ENCODE measurements at places on chromosomes 11 and 22. TPM values are rescaled to one million over a fixed set of nuclear protein-coding genes. Genes with fewer than 3 reads are reported as not detected.

Gene WNT11
- 0.40 TPM for total RNA-seq

Gene SCT
- total RNA-seq, result not detected

GRCh38 chr11:78261367-78261766 lies 72.6 kb downstream of the USP35 start:
- H3K36me3 ChIP-seq, result no peaks in the 10 kb centered on the region
- H3K4me3 ChIP-seq, result no peak overlapping the region
- DNase-seq, result no peak
- peaks cover 12% of the 10 kb centered on the region for H3K4me1 ChIP-seq

GRCh38 chr11:24773322-24773721 lies 276.5 kb downstream of the LUZP2 start:
- no peaks in the 10 kb centered on the region for H3K4me1 ChIP-seq
- no peaks in the 10 kb centered on the region for H3K36me3 ChIP-seq
- H3K27ac ChIP-seq, result no peak overlapping the region
- DNase-seq, result peak; percentile 16
- H3K4me3 ChIP-seq, result no peak overlapping the region

Gene CASP5
- total RNA-seq, result not detected

Gene OR2AT4
- total RNA-seq, result not detected

- no peak overlapping the region for H3K27ac ChIP-seq
- H3K4me1 ChIP-seq, result no peaks in the 10 kb centered on the region
- no peaks in the 10 kb centered on the region for H3K36me3 ChIP-seq
- DNase-seq, result no peak
These were observed 453.1 kb downstream of the SOX6 start for GRCh38 chr11:15903246-15903645.

DNA sequence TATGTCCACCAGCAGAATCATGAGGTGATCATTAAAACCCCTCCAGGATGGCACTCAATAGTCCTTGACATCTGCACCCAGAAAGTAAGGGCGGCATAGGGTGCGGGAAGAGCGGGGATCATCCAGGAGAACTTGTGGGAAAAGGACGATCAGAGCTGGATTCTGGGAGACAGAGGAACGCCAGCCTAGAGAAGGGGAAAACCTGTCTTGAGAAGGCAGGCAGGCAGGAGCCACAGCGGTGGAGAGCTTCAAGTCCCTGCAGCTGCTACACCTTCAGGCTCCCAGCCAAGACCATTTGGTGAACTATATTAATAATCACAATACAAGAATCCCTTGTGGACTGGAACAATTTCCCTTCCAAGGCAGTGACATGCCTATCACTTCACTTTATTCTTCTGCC lies 134.3 kb downstream of the BUD13 start:
- H3K4me3 ChIP-seq, result no peak overlapping the region
- H3K27me3 ChIP-seq, result peaks cover 50% of the 10 kb centered on the region
- no peak overlapping the region for H3K27ac ChIP-seq
- DNase-seq, result no peak
- no peaks in the 10 kb centered on the region for H3K4me1 ChIP-seq
- H3K36me3 ChIP-seq, result no peaks in the 10 kb centered on the region

- no peak overlapping the region for H3K27ac ChIP-seq
- H3K27me3 ChIP-seq, result no peaks in the 10 kb centered on the region
- H3K36me3 ChIP-seq, result peaks cover 24% of the 10 kb centered on the region
- H3K4me3 ChIP-seq, result no peak overlapping the region
- DNase-seq, result no peak
- no peaks in the 10 kb centered on the region for H3K4me1 ChIP-seq
These were observed 653 bp downstream of the IL18BP start for GRCh38 chr11:71999362-71999761.

- H3K4me1 ChIP-seq, result no peaks in the 10 kb centered on the region
- H3K36me3 ChIP-seq, result no peaks in the 10 kb centered on the region
- peak; percentile 53 for DNase-seq
- no peak overlapping the region for H3K4me3 ChIP-seq
These were observed 28.2 kb downstream of the JHY start for GRCh38 chr11:122910775-122911174.

- no peaks in the 10 kb centered on the region for H3K36me3 ChIP-seq
- peaks cover 5% of the 10 kb centered on the region for H3K4me1 ChIP-seq
- peaks cover 61% of the 10 kb centered on the region for H3K27me3 ChIP-seq
- H3K4me3 ChIP-seq, result no peak overlapping the region
- H3K27ac ChIP-seq, result no peak overlapping the region
- DNase-seq, result peak; percentile 22
These were observed 208.4 kb upstream of the TBCEL start for GRCh38 chr11:120815319-120816100.

Gene ACRV1
- not detected for total RNA-seq

DNA sequence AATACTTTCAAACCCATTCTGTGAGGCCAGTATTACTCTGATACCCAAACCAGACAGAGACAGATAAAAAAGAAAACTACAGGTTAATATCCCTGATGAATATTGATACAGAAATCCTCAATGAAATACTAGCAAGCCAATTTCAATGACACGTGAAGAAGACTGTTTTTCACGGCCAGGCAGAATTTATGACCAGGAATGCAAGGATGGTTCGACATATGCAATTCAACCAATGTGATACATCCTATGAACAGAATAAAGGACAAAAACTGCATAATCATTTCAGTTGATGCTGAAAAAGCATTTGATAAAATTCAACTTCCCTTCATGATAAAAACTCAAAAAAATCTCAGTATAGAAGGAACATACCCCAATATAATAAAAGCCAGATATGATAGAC lies 44.5 kb downstream of the SLC22A24 start:
- no peak overlapping the region for H3K4me3 ChIP-seq
- H3K27me3 ChIP-seq, result peaks cover 6% of the 10 kb centered on the region
- H3K36me3 ChIP-seq, result no peaks in the 10 kb centered on the region
- H3K27ac ChIP-seq, result no peak overlapping the region

GRCh38 chr11:12704049-12704448 lies 29.8 kb downstream of the TEAD1 start:
- peaks cover 10% of the 10 kb centered on the region for H3K4me1 ChIP-seq
- H3K36me3 ChIP-seq, result peaks cover 6% of the 10 kb centered on the region
- no peak overlapping the region for H3K27ac ChIP-seq
- H3K27me3 ChIP-seq, result no peaks in the 10 kb centered on the region
- peak; percentile 30 for DNase-seq

GRCh38 chr11:129930296-129930695 lies 34.9 kb upstream of the NFRKB start:
- no peaks in the 10 kb centered on the region for H3K27me3 ChIP-seq
- H3K36me3 ChIP-seq, result peaks cover 4% of the 10 kb centered on the region
- H3K27ac ChIP-seq, result peak overlapping the region; percentile 35
- no peak overlapping the region for H3K4me3 ChIP-seq
- peak; percentile 93 for DNase-seq

DNA sequence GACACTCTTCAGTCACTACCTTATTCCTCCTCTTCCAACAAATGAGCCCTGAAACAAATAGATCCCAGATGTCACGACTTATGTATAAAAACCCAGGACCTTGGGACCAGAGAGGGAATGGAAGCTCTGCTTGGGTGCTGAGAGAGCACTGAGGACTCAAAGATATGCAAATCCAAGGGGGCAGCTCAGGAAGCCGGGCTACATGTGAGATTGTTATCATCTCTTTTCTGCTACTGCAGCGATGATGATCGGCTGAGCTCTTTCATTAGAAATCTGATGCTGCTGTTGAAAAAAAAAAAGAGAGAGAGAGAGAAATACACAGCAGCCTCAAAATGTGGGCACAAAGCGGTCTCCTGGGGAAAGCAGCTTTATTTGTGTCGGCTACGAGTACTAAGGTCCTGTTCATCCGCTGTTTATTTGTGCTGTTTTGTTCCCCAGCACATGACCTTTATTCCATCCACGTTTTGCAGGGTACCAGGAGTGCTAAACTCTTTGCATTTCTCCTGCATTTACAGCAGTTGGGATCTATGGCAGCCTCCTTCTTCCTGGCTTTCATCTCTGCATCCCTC lies 120.2 kb downstream of the TRIM29 start:
- no peaks in the 10 kb centered on the region for H3K4me1 ChIP-seq
- no peaks in the 10 kb centered on the region for H3K36me3 ChIP-seq
- H3K27me3 ChIP-seq, result peaks cover 77% of the 10 kb centered on the region

DNA sequence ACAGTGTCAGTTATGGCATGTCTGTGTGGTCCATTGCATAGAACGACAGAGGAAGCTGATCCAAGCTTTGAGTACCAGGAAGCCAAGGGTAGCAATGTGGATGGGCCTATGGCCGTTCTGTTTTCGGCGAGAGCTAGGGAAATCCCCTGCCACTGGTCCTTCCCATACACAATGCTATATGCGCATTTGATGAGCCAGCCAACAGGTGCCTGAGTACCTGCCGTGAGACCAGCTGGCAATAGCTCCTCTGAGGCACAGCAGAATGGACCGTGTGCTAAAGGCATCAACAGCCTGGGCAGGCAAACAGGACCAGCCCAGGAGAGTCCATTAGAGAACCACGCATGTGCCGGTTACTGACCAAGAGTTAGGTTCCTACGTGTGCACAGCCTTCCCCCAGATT lies 753.0 kb downstream of the NTM start:
- H3K4me3 ChIP-seq, result no peak overlapping the region
- no peak for DNase-seq

DNA sequence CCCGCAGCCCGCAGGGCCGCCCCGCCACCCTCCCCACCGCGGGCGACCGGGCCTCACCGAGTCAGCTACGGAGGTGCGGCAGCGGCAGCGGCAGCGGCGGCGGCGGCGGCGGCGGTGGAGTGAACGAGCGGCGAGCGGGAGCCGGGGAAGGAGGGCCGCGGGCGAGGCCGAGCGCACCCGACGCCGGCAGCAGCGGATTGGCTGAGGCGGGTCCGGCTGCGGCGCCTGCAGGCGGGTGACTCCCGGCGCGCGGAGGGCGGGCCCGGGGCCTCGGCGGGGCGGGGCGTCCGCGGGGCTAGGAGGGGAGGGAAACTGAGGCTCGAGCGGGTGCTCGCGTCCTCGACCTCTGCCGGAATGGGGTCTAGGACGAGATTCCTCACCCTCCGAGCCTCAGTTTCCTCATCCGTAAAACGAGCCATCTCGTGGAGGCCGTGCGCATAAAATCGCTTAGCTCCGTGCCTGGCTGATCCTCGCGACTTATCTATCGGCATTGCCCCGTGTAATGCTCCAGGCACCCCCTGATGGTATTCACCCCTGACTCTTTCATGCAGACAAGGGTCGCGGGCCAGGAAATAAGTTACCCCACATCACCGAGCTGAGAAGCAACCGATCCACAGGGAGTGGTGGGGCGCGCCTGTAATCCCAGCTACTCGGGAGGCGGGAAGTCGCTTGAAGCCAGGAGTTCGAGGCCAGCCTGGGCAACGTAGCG lies at the start of gene CPT1A:
Gene CPT1A, minus strand, starts transcription at position 199 of the 709 bp plus-strand sequence. CDS start 26,442 bp downstream, outside the sequence.
- H3K4me3 ChIP-seq, result peak within 1 kb of the TSS; percentile 78
- H3K27me3 ChIP-seq, result no peaks in the 10 kb centered on the region
- peak within 1 kb of the TSS; percentile 77 for H3K27ac ChIP-seq

DNA sequence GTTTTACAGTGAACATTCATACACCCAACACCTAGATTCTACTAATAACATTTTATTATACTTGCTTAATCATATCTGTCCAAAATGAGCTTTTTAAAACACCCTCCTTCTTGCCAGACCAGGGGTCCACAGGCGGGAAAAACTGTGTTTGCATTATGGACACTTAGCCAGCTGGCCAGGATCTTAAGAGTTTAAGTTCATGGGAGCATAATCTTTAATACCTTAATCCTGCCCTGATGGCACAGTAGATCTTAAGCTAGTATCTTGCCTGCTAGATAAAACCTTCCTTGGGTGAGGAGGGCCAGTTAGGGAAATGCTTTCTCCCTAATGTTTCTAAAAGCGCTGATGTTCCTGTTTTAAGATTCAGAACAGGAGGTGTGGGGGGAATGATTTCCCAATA lies 13.1 kb upstream of the CCDC134 start:
- no peak overlapping the region for H3K27ac ChIP-seq
- H3K27me3 ChIP-seq, result no peaks in the 10 kb centered on the region
- H3K4me3 ChIP-seq, result no peak overlapping the region
- peaks cover 4% of the 10 kb centered on the region for H3K4me1 ChIP-seq

Gene GGTLC3
- total RNA-seq, result not detected

DNA sequence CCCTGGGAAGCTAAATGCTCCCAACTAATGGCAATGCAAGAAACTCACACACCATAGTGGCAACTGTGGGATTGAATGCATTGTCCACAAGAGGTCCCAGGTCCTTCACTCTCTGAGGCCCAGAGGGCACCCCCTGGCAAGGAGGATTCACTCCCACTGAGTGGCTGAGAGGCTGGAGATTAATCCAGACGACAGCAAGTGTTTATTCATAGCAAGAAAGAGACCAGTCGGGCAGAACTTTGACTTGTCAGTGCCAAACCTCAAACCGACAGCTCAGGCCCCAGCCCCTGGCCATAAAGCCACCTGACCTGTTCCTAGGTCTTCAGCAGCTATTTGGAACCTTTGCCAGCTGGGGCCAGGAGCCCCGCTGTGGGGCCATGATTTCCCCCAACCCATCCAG lies 54.5 kb upstream of the MPEG1 start:
- no peaks in the 10 kb centered on the region for H3K36me3 ChIP-seq
- DNase-seq, result peak; percentile 39
- H3K4me3 ChIP-seq, result no peak overlapping the region
- H3K27me3 ChIP-seq, result no peaks in the 10 kb centered on the region

DNA sequence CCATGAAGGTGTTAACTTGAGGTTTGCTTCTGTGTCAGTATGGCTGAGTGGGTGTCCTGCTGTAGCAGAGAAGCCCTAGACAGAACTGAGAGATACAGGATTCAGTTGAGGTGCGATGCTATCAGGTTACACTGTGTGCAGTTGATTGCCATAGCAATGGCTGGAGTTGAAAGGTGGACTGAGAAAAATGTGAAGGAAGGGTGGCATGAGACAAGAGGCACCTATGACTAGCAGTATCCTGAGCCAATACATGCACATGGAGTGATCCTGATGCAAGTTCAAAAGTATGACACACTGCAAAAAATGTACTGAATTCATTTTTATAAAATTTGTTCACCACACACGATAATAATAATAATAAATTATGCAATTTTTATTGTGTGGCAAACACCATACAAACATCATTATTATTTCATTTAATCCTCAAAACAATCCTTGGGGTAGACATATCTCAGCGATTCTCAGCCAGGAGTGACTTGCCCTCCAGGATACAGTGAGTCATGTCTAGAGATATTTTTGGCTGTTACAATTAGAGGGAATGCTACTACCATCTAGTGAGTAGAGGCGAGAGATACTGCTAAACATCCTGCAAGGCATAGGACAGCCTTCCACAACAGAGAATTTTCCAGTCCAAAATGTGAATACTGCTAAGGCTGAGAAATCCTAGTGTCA lies 3.9 kb upstream of the PIWIL4 start:
- H3K27me3 ChIP-seq, result no peaks in the 10 kb centered on the region
- no peak overlapping the region for H3K4me3 ChIP-seq
- H3K4me1 ChIP-seq, result peaks cover 13% of the 10 kb centered on the region
- DNase-seq, result peak; percentile 76
- no peak overlapping the region for H3K27ac ChIP-seq
- H3K36me3 ChIP-seq, result no peaks in the 10 kb centered on the region

Gene UBQLN3
- total RNA-seq, result not detected

- H3K27ac ChIP-seq, result no peak overlapping the region
- DNase-seq, result peak; percentile 29
- 0 out of 2 replicates have a peak, but pooled peaks cover 10% of the 10 kb centered on the region for H3K4me1 ChIP-seq
- H3K27me3 ChIP-seq, result peaks cover 48% of the 10 kb centered on the region
- H3K4me3 ChIP-seq, result no peak overlapping the region
These were observed 2.8 kb downstream of the SESN3 start for GRCh38 chr11:95228081-95228749.

- no peak overlapping the region for H3K27ac ChIP-seq
- DNase-seq, result no peak
- no peaks in the 10 kb centered on the region for H3K4me1 ChIP-seq
These were observed 34.3 kb upstream of the CSTF3 start for GRCh38 chr11:33195462-33196173.
